ENCODE measurements at places on chromosomes 1 and 21.
A peak's percentile ranks its signal among the peaks of the same experiment; 100 is the strongest.

DNA sequence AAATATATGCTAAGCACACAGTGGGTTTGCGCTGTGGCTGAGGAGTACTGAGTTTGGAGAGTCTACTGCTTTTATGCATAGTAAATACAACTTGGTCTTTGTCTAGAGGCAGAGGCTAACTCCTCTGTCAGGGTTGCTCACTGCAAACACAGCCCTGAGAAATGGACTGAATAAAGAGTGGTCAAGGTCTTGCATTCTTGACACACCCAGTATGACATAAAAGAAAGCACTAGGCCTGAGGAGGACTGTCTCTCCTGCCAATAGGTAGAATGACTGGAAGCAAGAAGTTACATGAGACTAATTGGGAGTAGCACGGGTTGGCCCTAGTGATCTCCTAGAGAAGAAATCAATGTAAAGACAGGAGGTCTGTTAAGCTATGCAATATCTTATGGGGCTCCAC is 367.2 kb upstream of the B3GALT2 start:
- H3K36me3 ChIP-seq, result no peaks in the 10 kb centered on the region
- no peaks in the 10 kb centered on the region for H3K27me3 ChIP-seq
- DNase-seq, result no peak
- no peak overlapping the region for H3K4me3 ChIP-seq

GRCh38 chr1:234488054-234489006 is 9.4 kb upstream of the TARBP1 start:
- no peak for DNase-seq
- H3K4me1 ChIP-seq, result no peaks in the 10 kb centered on the region
- no peaks in the 10 kb centered on the region for H3K27me3 ChIP-seq
- no peaks in the 10 kb centered on the region for H3K36me3 ChIP-seq
- no peak overlapping the region for H3K27ac ChIP-seq

DNA sequence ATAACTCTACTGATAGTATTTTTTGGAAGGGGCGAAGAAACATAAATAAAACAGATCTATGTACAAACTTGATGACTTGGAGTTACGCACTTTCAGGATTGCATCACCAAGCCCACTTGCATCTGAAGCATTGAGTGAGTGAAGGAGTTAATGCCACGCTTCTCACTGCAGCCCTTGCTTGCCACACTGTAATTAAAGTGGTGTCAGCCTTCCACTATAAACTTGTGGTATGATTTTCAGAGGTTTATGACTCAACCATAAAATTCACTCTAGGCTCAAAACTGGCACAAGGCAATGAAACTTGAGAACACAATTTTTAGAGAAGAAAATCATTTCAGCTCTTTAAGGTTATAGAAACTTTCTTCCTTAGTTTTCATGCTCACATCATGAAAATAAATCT is 93.9 kb upstream of the PRMT6 start:
- H3K27ac ChIP-seq, result no peak overlapping the region
- DNase-seq, result no peak
- no peak overlapping the region for H3K4me3 ChIP-seq
- no peaks in the 10 kb centered on the region for H3K4me1 ChIP-seq
- H3K27me3 ChIP-seq, result no peaks in the 10 kb centered on the region

DNA sequence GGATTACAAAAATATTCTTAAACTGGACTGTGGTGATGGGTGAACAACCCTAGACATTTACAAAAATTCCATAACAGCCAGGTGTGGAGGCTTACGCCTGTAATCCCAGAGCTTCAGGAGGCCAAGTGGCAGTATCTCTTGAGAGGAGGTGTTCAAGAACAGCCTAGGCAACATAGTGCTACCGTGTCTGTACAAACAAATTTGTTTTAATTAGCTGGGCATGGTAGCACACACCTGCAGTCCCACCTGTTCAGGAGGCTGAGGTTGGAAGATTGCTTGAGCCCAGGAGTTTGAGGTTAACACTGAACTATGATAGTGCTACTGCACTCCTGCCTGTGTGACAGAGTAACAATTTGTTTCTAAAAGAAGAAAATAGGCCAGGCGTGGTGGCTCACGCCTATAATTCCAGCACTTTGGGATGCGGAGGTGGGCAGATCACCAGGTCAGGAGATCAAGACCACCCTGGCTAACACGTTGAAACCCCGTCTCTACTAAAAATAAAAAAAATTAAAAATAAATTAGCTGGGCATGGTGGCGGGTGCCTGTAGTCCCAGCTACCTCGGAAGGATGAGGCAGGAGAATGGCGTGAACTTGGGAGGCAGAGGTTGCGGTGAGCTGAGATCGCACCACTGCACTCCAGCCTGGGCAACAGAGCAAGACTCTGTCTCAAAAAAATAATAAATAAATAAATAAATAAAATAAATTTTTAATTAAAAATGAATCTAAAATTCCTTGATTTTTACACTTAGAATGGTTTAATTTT is 37.1 kb downstream of the ARID4B start:
- DNase-seq, result no peak
- no peak overlapping the region for H3K4me3 ChIP-seq
- H3K27ac ChIP-seq, result no peak overlapping the region

DNA sequence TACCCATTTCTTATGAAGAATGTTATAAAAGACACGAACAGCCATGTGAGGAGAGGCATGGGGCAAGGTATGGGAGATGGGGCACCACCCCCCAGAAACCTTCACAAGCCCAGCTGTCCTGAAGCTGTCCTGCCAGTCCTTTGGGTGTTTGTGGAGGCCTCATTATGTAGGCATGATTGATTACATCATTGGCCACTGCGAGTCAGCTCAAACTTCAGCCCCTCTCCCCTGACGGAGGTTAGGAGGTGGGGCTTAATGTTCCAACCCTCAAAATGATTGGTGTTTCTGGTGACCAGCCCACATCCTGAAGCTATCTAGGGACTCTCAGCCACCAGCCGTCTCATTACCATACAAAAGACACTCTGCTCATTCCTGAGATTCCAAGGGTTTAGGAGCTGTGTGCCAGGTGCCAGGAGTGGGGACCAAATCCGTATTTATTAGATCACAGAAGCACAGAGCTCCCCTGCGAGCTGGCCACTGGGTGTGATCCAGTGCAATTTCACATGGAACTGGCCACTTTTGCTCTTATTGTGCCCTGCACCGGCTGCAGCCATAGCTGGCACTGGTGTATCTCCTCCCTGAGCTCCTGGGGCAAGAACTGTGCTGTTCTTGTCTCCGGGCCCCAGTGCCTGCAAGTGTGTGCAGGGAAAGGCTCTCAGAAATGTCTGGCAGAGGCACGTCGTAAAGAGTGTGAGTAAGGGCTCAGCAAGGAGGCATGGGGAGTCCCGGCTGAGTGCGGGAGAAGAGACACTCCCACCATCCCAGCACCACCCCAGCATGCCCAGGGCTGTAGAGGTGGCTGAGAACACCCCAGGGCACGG is 10.5 kb downstream of the KIAA1614 start:
- DNase-seq, result no peak
- no peaks in the 10 kb centered on the region for H3K4me1 ChIP-seq
- H3K27ac ChIP-seq, result no peak overlapping the region
- H3K27me3 ChIP-seq, result no peaks in the 10 kb centered on the region
- no peak overlapping the region for H3K4me3 ChIP-seq
- no peaks in the 10 kb centered on the region for H3K36me3 ChIP-seq

DNA sequence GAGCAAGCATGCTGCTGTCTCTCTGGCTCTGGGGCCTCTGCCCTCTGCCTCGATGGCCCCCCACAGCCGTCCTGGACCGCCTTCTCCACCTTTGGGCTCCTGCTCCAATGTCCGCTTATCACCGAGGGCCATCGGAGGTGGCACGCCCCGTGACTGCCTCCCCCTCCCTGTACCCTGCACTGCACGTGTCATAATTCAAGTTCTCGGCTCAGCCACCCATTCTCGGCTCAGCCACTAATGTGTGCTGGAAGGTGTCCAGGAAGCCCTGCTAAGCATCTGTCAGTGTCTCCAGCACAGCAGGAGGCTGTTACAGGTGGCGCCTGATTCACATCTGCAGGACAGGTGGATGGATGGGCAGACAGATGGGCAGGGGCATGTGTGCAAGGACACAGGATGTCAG is 45.5 kb downstream of the TP73 start:
- no peaks in the 10 kb centered on the region for H3K36me3 ChIP-seq
- no peaks in the 10 kb centered on the region for H3K4me1 ChIP-seq
- H3K27me3 ChIP-seq, result no peaks in the 10 kb centered on the region
- DNase-seq, result peak; percentile 26
- no peak overlapping the region for H3K27ac ChIP-seq

GRCh38 chr1:21241771-21242581 is 48.3 kb downstream of the ECE1 start:
- H3K4me3 ChIP-seq, result no peak overlapping the region
- no peak for DNase-seq
- H3K4me1 ChIP-seq, result no peaks in the 10 kb centered on the region
- peaks cover 18% of the 10 kb centered on the region for H3K36me3 ChIP-seq
- no peaks in the 10 kb centered on the region for H3K27me3 ChIP-seq

- no peak for DNase-seq
- no peak overlapping the region for H3K27ac ChIP-seq
- H3K4me3 ChIP-seq, result no peak overlapping the region
- no peaks in the 10 kb centered on the region for H3K36me3 ChIP-seq
- no peaks in the 10 kb centered on the region for H3K27me3 ChIP-seq
Measured at GRCh38 chr1:115286431-115287205, 51.4 kb downstream of the NGF start.

DNA sequence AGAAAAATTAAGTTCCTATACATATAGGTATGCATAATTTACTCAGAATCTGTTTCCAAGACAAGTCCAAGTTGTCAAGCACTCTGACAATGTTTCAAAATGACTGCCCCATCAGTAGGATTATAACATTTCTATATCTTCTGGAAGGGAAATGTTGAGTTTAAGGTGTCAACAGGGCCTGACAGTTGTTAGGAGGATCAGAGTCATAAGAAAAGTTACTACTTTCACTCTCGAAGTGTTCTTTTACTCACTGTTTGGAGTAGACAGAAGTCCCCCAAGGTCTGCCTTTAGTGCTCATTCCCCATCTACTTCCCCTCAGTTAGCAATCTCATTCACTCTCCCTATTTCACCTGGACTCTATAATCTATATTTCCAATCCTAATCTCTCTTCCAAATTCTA is 20.6 kb upstream of the MAGI3 start:
- DNase-seq, result no peak
- H3K4me1 ChIP-seq, result no peaks in the 10 kb centered on the region
- H3K27ac ChIP-seq, result no peak overlapping the region
- H3K27me3 ChIP-seq, result no peaks in the 10 kb centered on the region
- no peak overlapping the region for H3K4me3 ChIP-seq

GRCh38 chr1:238701024-238701423 is 685.3 kb upstream of the CHRM3 start:
- no peaks in the 10 kb centered on the region for H3K4me1 ChIP-seq
- H3K4me3 ChIP-seq, result no peak overlapping the region
- H3K27ac ChIP-seq, result no peak overlapping the region
- H3K36me3 ChIP-seq, result no peaks in the 10 kb centered on the region
- H3K27me3 ChIP-seq, result no peaks in the 10 kb centered on the region

DNA sequence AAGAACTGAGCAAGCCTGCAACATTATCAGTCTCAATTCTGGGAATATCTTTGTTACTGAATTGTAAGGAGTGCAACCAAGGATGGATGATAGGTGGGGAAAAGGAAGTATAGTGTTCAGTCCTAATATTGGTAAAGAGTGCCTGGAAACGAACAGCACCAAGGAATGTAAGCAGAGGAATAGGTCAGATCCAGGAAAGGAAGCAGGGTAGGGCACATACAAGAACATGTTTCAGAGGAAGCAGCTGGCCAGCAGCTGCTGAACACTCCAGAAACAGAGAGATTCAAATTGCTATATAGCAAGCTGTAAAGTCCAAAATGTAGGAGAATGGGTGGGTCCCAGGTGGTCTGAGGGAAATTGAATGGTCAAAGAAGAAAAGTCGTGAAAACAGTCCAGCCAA is 37.9 kb downstream of the CRB1 start:
- no peaks in the 10 kb centered on the region for H3K4me1 ChIP-seq
- DNase-seq, result no peak
- no peak overlapping the region for H3K4me3 ChIP-seq
- no peaks in the 10 kb centered on the region for H3K27me3 ChIP-seq

GRCh38 chr1:206859082-206859521 is 6.3 kb upstream of the IL20 start:
- no peaks in the 10 kb centered on the region for H3K36me3 ChIP-seq
- no peak overlapping the region for H3K4me3 ChIP-seq
- no peak for DNase-seq
- H3K4me1 ChIP-seq, result no peaks in the 10 kb centered on the region
- H3K27me3 ChIP-seq, result no peaks in the 10 kb centered on the region

- peak overlapping the region; percentile 23 for H3K27ac ChIP-seq
- H3K36me3 ChIP-seq, result no peaks in the 10 kb centered on the region
- H3K27me3 ChIP-seq, result no peaks in the 10 kb centered on the region
- H3K4me1 ChIP-seq, result peaks cover 5% of the 10 kb centered on the region
- H3K4me3 ChIP-seq, result no peak overlapping the region
Measured at GRCh38 chr1:32989160-32990050, 24.8 kb upstream of the RNF19B start.

- H3K36me3 ChIP-seq, result no peaks in the 10 kb centered on the region
- DNase-seq, result no peak
- H3K4me1 ChIP-seq, result no peaks in the 10 kb centered on the region
Measured at GRCh38 chr1:55699228-55699627, 484.1 kb upstream of the USP24 start.

DNA sequence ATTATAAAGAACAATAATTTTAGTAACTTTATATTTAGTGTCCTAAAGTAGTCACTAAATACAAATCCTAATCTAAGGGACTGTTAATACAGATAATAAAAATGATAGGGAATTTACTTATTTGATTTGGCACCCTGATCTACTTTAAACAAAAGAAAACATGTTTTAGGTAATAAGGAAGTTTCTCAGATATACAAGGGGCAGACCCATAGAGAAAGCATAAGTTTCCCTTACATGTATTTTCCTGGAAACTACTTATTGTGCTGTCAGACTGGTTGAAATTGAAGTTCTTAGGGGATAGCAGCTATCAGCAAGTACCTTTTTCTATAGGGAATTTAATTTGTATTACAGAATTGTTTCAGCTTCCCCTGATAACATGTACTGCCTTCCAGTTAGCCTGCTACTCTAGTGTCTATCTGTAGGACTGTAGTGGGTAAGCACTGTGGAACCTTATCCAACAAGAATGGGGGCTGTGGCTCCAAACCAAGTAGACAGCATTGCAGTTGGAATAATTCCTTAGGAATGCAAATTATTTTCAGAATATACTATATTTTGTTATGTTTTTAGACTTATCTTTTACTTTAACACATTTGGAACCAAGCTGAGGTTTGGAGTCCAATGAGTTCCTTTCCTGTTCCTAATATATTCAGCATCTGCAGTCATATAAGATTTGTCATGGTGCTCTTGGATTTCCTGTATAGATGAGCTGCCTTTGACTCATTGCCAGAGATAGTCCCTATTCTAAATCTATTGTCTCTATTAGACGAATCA is 14.7 kb downstream of the MSH4 start:
- H3K4me1 ChIP-seq, result no peaks in the 10 kb centered on the region
- H3K27me3 ChIP-seq, result no peaks in the 10 kb centered on the region
- no peaks in the 10 kb centered on the region for H3K36me3 ChIP-seq
- peak overlapping the region; percentile 6 for H3K27ac ChIP-seq
- no peak for DNase-seq
- no peak overlapping the region for H3K4me3 ChIP-seq

All from colonic mucosa (tissue), 4 donors.